ENCODE measurements at places on chromosomes 11 and 22.

DNA sequence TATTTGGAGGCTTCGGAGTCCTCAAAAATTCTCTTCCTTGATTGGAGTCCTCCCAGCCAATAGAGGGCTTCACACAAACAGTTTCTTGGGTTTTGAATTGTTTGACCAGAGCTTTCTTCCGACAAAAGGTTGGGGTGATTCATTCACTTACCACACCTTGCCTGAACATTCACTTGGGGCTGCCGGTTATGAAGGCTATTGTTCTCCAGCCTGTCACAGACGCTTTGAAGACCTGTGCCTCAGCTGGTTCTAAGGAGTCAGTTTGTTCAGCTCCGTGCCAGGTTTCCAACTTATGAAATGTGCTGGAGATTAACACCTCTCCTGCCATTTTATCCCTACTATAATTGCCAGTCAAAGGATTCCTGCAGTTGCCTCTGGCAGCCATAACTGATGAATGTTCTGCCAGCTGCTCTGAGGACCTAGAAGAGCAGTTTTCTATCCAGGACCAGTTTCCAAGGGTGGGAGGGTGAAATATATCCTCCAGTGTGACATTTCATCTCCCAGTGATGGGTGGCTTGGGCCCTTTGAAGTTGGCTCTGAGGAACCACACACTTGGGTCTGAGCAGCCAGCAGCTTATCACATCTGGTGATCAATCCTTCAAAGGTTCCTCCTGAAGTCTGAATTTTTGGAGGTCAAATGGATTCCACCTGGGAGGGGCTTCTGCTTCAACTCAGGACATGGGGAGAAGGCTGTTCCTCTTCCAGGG lies 31.4 kb downstream of the LIMK2 start:
- no peak for DNase-seq

DNA sequence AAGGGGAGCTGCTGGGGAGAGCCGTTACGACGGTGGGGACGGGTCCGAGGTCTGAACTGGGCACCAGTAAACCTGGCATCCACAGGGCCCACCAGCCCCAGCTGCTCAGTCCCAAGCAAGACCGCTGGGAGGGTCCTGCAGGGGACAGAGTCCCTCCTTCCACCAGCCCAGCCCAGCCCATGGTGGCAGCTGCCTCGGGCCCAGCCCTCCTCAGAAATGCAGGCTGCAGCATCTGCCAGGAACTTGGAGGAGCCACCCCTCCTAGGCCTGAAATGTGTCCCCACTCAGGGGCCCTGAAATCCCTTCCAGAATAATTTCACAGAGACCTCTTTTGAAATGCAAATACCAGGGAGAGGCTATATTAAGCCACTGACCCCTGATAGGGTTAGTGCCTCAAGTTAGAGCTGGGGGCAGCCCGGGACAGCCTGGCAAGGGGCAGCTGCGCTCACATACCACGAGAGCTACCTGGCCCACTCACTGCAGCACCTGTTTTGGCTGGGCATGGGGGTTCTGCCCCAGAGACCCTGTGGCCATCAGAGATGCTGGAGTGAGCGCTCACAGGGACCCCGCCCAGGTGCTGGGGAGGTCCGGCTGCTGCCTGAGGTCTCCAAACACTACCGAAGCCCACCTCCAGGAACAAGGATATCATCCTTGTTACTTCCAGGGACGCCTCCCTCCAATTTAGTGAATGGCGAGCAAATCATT lies 53.1 kb downstream of the CELSR1 start:
- DNase-seq = no peak

DNA sequence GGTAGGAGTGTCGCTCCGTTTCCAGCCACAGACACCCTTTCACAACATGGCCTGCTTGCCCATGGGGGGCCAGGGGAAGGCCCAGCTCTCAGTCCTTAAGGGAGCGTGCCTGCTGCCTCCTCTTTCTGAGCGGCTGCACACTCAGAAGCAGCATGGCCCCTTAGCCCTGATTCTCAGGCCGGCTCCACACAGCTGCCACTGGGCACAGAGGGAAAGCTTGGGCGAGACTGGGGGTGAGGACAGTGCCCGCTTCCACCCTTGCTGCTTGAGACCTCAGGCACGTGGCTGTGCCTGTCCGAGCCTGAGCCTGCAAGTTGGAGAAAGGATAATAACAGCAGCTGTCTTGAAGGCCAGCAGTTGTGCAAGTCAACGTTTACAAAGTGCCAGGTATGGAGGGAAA lies 416.3 kb downstream of the SHANK2 start:
- DNase-seq = no peak

DNA sequence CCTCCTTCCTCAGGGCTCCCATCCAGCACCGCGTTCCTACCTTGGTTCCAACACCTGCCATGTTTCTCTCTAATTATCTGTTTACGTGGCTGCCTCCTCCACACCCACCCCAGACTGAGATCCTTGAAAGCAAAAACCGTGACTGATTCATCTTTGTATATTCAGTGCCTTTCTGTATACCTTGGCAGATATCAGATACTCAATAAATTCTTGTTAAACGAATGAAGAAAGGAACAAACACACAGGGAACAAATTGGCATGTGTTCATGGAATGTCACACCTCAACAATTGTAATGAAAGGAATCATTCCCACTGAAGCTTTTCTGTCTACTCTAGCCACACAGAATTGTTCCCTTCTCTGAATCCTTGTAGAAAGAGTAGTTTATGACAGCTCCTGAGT lies 20.4 kb upstream of the LRRC55 start:
- DNase-seq = no peak

DNA sequence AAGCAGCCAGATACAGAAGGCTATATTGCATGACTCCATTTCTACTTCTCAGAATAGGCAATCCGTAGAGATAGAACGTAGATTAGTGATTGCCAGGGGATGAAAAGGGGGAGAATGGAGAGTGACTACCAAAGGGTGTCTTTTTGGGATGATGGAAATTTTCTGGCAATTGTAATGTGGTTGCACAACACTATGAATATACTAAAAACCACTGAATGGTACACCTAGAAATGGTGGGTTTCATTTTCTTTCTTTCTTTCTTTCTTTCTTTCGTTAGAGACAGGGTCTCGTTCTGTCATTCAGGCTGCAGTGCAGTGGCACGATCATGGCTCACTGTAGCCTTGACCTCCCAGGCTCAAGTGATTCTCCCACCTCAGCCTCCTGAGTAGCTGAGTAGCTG lies 54.4 kb downstream of the BID start:
- DNase-seq = no peak

GRCh38 chr22:22025320-22026156 lies 43.0 kb upstream of the TOP3B start:
- no peak for DNase-seq

DNA sequence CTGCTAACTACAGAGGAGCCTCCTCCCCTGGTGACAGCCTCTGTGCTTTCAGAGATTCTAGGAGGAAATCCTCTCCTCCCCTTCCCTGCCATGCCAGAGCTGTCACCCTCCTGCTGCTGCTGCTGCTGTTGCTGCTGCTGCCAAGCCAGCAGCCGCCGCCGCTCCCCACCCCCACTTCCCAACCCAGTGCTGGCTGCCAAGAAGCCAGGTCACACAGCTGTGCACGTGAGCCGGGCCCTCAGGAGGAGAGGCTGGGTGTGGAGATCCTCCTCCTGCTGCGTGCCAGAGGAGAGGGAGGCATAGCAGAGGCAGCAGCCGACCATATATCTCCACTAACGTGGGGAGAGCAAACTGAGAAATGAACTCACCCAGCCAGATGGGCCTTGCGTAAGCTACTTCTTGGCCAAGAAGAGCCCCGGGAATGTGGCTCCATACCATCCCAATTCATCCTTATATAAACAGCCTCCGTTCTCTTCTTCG lies 12.4 kb downstream of the CRY2 start:
- DNase-seq = no peak

- no peak for DNase-seq
These were observed 4.9 kb upstream of the TMEM132A start for GRCh38 chr11:60919320-60919719.
